ENCODE measurements at places on chromosomes 7 and 10.

DNA sequence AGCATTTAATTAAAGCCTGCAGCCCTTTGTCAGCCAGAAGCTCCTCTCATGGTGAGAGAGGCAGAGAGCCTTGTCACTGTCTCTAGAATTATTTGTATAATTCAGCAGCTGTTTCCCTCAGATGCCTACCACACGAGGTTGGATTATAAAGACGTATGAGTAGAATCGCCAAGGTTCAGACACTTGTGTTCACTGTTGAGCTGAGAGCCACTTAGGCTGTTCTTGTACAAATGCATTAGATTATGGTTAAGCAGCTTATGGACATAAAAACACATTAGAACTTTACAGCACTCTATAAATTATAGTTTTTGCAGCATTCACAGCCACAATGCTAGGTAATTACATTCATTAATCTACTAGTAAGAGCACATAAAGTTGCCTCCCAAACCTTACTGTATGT lies 282.6 kb downstream of the AUTS2 start:
- no peak for DNase-seq

- DNase-seq: no peak
Measured at GRCh38 chr10:6336016-6336415, 133.3 kb downstream of the PFKFB3 start.

- no peak for DNase-seq
Measured at GRCh38 chr10:3759397-3759796, 25.6 kb downstream of the KLF6 start.

GRCh38 chr7:106375499-106375898 lies 90.7 kb upstream of the NAMPT start:
- no peak for DNase-seq

- no peak for DNase-seq
Measured at GRCh38 chr10:118955951-118956801, 73.3 kb upstream of the NANOS1 start.

DNA sequence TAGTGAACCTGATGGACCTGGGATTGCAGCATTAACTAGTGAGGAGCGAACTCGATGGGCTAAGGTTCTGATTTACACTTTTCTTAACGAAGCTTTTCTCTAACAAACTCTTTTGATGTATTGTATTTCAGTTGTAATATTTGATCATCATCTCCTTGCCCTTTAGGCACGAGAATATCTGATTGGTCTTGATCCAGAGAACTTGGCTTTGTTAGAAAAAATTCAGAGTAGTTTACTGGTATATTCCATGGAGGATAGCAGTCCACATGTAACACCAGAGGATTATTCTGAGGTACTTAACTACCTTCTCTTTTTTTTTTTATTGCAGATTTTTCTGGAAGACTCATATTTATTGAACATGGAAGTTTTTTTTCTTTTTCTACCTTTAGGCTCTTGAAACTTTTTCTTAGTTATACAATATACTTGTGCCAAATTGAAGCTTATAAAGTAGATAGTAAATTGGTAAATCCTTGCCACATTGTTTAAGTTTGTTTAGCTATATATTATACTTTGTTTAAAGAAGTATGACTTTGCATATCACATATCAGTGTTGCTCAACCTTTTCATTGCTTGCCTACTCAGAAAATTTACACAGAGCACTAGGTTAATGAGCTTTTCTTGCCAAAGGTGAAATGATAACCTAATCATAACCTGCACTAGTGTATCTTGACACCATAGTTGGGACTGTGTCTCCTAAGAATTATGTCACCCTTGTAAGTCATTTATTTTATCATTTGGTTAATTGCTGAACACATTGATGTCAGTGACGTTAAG lies 30.4 kb downstream of the CROT start:
- no peak for DNase-seq

DNA sequence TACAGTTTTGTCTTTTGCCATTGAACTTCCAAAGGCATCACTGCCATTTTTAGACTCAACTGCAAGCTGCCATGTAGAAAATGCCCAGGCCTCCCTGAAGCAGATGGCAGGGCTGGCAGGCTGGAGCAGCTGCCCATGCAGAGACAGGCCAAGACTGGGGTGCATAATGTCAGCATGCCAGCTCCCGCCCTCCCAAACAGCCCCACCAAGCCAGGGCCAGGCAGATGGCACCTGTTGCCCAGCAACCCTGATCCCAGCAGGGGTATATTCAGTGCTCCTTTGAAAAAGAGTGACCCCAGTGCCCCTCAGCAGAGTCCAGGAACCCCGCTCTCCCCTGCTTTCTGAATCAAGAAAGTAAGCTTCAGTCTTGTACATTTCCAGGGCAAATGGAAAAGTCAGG lies 32.6 kb downstream of the VSTM4 start:
- DNase-seq: no peak

GRCh38 chr7:36985316-36985715 lies 261.0 kb upstream of the AOAH start:
- no peak for DNase-seq

GRCh38 chr7:41187322-41187721 lies 515.6 kb downstream of the INHBA start:
- no peak for DNase-seq

- DNase-seq: no peak
Measured at GRCh38 chr7:64868499-64868898, 34.6 kb upstream of the ZNF273 start.

- no peak for DNase-seq
Measured at GRCh38 chr7:499853-500485, 19.7 kb downstream of the PDGFA start.

DNA sequence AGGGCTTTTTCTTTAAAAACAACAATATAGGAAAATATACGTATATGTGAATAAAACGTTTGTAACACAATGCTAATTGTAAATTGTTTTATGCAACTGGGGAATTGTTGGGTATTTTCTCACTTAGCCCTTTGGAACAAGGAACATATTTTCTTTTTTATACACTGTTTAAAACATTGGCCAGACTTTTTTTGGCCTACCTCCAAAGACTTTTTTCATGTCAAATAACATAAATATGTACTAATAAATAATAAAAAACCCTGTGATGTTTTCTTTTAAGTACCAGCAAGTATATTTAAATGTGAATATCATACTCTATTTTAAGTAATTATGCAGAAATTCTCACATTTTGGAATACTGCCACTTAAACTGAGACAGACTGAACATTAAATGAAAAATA lies 15.7 kb downstream of the TMEM106B start:
- no peak for DNase-seq

GRCh38 chr7:108736221-108736891 lies 166.7 kb downstream of the DNAJB9 start:
- DNase-seq: no peak

DNA sequence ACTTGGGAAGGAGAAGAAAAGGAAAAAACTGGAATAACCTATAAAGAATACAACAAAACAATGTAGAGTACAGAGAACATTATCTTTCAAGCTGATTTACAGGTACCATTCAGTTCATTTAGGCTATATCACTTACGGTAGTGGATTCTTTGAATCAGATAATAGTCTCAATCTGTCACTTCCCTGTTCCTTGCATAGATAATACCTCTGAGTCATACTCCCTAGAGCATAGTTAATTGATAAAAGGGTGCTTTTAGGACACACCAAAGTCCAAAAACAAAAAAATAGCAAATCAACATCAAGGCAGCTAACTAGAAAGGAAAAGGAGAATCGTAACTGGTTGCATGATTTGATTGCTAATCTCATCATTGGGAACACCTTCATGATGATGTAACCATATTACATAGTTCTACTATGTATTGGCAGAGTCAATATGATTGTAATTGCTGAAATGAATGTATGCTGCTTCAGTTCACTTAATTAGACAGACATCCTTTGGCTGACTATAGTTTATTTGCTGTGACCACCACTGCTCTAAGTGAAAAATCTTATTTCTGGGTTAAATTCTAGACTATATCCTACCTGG lies 844.4 kb downstream of the GATA3 start:
- DNase-seq: no peak

DNA sequence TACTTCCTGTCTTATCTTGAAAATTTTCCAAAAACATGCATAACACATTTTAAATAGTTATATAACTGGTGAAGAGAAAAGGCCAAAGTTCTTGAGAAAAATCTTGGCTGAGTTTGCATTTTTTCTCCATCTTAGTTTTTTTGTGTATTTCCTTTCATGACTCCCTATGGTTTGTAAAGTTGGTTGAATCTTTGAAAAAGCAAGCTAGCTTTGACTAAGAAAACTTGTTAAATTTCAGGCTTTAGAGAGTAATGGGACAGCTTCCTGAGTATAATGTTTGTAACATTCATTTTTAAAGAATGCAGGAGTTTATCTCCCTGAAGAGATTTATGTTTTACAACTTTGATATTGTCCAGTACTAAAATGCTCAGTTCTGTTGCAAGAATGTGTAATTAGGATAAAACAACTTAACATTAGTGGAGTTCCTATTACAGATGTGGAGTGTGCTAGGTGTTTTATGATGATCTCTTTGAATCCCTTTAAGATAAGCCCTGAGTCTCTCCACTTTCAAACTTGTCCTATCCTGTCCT lies 11.1 kb upstream of the HERPUD2 start:
- DNase-seq: no peak

DNA sequence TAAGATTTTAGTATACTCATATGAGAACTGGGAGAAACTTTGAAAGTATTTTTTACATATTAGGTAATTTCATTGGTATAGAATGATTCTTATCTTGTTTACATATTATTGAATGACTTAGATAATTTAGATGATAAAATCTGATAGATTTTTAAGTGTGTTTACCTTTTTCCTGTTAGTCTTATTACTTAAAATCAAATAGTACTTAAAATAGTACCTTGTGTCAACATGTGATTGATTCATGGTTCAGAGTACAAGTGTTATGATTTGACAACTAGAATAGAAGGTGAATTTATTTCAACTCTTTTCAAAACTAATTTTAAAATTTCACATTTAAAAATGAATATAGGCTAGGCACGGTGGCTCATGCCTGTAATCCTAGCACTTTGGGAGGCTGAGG lies 4.1 kb downstream of the MKLN1 start:
- no peak for DNase-seq

DNA sequence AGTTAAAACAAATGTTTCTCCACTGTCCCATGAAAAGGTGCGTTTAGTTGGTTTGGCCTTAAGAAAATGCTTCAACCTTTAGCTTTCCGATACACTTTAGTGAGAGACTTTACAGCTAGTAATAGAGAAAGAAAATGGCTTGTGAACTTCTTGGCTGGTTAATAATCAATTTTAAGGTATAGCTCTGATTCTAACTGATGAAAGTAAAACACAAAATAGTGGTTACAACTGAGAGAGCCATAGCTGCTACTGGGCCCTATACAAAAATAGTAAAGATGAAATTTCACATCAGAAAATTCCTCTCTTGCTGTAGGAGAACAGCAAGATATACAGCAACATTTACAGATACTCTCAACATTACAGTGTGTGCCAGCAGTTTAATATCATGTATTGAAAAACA lies 371.4 kb downstream of the PHTF2 start:
- no peak for DNase-seq

GRCh38 chr10:29698773-29699490 lies 64.2 kb upstream of the SVIL start:
- no peak for DNase-seq

- DNase-seq: no peak
Measured at GRCh38 chr10:35000936-35001335, 89.2 kb downstream of the CUL2 start.

DNA sequence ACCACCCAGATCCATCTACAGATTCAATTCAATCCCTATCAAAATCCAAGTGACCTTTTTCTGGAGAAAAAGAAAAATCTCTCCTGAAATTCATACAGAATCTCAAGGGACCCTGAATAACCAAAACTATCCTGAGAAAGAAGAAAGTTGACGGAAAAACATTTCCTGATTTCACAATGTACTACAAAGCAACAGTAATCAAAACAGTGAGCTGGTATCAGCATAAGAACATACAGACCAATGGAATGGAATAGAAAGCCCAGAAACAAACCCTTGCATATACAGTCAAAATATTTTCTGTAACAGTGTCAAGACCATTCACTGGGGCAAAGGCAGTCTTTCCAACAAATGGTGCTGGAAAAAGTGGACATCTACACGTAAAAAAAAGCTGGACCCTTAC lies 89.9 kb downstream of the JMJD1C start:
- DNase-seq: no peak

DNA sequence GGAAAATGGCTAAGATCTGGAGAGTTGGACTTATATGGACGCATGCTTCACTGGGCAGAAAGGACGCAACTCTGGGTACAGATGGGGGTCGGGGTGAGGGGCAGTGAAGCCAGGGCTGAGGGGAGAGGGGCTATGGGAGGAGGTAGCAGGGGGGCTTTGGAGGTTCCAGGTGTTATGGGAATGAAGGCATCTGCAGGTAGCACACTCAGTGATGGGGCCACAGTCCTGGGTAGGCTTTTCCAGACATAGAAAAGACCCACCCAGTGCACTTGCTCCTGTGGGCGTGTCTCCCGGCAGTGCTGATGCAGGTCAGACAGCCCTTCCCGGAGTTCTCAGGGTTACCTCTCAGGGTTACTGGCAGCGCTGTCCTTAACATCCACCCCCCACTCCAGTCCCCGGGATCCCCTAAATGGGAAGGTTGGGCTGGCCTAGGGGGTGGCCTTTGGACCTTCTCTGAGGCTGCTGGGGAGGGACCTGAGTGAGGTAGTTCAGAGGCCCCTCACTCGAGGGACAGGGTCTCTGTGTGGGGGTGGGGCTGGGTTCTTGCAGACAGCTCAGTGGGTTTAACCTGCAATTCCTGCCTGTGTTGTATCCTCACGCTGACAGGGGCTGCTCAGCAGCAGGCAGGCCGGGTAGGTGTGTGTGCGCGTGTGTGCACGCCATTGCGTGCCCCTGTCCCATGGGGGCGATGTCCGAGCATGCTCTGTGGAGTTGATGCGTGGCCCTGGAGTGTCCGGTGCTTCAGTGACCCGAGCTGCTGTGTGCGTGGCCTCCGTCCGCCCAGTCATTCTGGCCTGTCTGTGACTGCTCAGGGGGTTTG lies 6.2 kb downstream of the ZYX start:
- no peak for DNase-seq

DNA sequence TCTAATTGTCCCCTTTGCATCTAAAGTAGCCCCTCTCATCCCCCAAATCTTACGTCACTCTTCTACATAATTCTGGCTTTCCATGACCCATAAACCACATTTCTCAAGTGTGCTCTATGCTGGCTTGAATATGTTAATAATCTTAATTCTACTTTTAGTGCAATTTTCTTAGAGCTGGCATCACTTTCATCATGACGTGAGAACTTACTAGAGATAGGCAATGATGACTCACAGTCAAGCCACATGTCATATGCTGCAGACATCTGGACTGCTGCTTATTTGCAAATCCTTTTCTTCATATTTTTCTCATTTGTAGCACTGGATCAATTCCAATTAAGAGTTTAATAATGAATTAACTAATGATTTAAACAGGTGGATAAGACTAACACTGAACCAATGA lies 260.7 kb upstream of the PRKCQ start:
- no peak for DNase-seq

GRCh38 chr7:81186691-81187090 lies 267.8 kb upstream of the SEMA3C start:
- no peak for DNase-seq

Data from stimulated activated CD4-positive, alpha-beta T cell treated with anti-CD3 and anti-CD28 coated beads, Interleukin-2, amount 100 ng/mL, for 48 hours (primary cell).